SW480 (cell line): ENCODE measurements at places on chromosomes 16 and 17.

GRCh38 chr17:55305321-55306087 lies 40.7 kb downstream of the HLF start:
- DNase-seq: no peak

DNA sequence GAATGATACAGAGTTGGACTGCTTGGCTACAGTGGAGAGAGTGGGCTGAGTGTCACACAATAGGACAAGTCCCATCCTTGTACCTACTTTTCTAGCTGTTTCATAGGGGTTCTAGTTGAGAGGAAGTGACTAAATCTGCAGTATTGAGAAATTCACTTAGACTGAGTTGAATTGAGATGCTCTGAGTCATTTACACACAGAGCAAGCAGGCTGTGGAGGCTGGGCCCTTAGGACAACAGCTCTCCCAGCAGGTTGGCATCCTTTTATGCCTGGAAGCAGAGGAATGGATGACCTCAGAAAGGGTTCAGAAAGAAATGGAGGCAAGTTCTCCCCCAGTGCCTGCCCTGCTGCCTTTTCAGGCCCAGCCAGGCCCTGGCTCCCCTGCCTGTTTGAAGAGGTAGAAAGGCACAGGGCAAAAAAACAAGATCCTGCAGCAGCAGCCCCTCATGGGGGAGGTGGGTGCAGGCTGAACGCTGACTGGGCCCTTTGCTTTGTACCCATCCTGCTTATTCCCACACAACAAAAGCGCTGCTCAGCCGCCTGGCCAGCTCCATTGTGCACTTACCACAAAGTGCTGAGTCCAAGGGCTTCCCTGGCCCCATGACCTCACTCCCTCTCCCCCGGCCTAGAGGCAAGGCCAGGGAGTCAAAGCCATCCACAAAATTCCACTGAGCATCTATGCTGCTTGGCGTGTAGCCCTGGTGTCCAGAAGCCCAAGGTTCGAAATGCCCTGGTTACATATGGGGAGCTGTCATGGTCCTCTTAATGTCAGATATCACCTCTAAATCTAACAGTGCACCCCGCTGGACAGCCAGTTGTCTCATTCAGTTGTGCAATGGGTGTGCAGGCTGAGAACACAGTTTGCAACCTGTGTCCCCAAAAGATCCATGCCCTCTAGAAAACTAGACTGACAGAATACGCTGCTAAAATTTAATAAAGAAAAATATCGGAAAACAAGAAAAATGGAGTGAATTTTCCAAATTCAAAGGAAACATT lies 5.4 kb upstream of the CRYBA1 start:
- DNase-seq: peak; percentile 79

DNA sequence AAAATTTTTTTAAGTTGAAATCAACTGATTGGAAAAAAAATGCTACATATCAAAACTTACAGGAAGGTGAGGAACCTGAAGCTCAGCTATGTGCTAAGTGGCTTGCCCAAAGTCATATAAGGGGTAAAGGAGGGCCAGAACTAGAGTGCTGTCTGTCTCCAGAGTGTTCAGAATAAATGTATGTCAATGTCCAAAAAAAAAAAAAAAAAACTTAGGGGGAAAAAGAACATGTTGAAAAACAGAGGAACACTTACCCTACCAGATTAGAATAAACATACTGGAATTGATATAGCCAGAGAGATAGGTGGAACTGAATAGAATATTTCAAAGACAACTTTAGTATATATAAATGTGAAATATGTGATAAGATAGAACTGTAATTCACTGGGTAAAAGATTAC lies 11.5 kb downstream of the DCAF7 start:
- no peak for DNase-seq

- DNase-seq: peak; percentile 93
Observed at GRCh38 chr17:68398691-68399637, 58.3 kb downstream of the WIPI1 start.

- no peak for DNase-seq
Observed at GRCh38 chr17:49748223-49748622, 15.7 kb downstream of the FAM117A start.

DNA sequence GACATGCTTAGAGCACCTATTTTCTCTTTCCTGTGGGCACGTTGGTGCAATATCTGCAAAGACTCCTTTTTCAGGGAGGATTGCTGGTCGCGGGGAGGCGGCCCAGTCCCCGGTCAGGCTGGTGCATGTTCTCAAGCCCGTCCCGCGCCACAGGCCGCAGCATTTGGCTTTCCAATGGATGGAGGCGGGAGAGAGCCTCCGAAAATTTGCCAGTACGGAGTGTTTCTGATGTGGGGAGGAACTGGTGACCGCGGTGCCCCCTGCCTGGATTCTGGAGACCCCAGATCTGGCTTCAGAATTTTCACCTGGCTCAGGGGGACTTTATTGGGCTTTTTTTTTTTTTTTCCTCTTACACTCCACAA lies 2.3 kb downstream of the CMIP start:
- DNase-seq: no peak

- no peak for DNase-seq
Observed at GRCh38 chr17:64327201-64327930, 63.3 kb downstream of the PECAM1 start.

DNA sequence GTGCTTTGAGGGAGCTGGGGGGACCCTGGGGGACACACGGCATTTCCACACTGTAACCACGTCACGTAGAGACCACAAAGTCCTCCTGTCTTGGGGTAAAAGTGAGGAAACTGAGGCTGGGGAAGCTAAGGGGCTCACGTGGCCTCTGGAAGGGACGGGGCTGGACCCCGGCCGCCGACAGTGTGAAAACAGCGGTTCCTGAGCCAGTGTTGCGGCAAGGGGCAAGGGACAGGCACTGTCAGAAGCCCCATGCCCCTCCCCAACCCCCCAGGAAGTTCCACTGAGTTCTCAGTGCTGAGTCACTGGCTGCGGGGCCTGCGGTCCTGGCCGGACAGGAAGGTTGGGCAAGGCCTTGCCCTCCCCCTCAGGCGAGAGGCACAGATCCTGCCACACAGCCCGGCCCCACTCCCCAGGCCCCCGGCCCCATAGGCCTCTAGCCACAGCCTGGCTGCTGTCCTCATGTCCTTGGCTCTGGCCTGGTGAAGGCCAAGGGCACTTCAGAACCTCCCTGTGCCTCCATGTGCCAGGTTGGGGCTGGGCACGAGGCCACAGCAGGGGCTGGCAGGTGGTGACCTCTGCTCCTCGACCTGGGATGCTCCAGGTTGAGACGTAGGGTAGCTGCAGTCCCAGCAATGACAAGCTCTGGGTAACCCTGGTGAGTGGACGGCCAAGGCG lies 5.0 kb upstream of the CCDC57 start:
- peak; percentile 85 for DNase-seq

- DNase-seq: no peak
Observed at GRCh38 chr17:36470499-36470898, 16.0 kb upstream of the ZNHIT3 start.

DNA sequence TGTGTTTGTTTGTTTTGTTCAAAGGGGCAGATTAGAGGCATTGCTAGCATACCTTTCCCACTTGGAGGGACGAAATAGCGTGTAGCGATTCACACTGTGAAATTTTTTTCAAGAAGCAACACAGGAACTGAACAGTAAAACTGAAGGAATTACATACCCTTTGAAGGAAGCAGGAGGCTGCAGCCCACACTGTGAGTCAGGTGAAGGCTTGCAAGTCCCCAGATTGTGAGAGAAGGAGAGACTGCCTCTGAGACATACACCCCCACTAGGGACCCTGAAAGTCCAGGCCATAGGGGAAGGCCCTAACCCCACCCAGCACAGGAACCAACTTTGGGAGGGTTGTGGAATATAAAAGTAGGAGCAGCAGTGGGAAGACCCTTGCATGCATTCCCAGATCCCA lies 69.6 kb upstream of the HS3ST3A1 start:
- no peak for DNase-seq

DNA sequence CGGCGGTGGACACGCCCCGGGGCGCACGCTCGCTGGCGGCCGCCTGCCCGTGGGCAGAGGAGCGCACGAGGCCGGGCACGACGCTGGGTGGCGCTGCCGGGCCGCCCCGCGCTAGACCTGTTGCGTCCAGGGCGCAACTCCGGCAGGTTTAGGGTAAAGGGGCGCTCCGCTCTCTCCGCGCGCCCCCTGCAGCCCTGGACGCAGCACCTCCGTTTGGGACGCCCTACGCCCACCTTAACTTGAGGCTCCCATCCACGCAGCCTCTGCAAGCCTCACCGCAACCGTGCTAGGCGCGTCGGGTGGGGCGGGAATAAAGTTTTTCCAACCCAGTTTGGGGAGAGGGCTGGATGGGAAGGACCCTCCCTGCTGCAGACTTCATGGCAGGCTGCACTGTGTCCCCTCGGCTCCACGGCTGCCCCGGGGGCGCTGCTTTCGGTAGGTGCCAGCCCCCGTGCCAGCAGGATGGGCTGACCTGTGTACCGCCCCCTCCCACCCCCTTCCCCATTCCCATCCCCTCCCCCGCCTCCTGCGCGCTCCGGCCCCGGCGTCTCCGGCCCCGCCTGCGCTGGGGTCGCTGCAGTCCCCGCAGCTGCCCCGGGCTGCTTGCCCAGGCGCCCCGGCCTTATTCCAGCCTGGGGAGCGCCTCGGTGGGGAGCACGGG lies at the start of gene SYT17:
Gene SYT17 (plus strand): TSS at position 531 of the 661 bp plus-strand sequence. CDS start 407 bp downstream, outside the sequence.
- DNase-seq: peak; percentile 79

DNA sequence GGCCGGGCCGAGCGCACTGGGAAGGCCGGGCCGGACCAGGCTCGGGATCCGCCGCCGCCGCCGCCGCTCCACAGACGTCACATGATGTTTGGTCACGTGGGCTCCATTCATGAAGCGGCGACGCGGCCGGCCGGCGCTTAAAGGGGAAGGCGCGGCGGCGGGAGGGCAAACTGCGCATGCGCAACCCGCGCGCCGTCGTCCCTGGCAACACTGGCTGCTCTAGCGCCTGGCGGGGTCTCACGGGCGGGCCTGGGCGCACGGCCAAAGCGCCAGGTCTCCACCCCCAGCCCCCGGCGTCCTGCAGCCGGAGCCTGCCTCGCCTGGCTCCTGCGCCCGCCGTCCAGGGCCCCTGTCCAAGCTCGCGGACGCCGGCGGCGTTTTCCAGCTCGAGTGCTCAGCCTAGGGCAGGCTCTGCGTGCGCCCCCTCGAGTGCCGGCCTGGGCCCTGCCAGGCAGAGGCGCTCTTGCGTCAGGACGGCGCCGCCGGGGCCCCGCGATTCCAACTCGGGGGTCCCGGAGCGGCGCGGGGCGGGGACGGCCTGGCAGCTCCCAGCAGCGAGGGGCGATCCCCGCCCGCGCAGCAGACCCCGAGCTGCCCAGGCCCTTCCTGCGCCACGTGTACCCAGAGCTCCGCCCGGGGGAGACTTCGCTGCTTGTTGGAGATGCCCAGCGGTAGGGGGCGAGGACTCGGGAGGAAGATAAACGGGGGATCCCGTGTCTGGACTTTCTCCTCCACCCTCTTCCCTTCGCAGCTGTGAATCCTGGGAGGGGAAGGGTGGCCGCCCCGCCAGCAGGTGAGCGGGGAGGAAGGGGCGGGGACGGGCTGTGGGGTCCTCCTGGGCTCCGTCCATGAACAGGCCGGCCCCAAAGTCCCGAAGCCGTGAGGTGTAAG lies at the start of gene MAFG:
Gene MAFG (minus strand): TSS at position 83 of the 891 bp plus-strand sequence. CDS start 4,550 bp downstream, outside the sequence.
- DNase-seq: peak; percentile 88

- DNase-seq: no peak
Observed at GRCh38 chr17:10802496-10803284, 1.2 kb downstream of the TMEM238L start.

DNA sequence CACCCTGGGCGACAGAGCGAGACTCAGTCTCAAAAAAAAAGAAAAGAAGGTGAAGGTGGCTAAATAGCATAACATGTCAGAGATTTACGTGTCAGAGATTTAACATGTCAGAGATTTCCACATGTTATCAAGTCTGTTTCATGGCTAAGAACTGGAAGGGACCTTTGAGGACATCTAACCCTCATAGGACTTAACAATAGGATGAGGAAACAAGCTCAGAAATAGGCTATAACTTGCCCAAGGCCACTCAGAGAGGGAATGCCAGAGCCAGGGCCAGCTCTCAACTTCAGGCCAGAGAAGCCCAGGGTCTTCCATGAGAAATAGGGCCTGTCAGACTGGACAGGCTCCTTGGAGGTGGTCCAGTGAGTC lies 26.8 kb upstream of the ZNF629 start:
- DNase-seq: no peak

- DNase-seq: no peak
Observed at GRCh38 chr16:79334127-79334526, 266.4 kb downstream of the MAF start.

DNA sequence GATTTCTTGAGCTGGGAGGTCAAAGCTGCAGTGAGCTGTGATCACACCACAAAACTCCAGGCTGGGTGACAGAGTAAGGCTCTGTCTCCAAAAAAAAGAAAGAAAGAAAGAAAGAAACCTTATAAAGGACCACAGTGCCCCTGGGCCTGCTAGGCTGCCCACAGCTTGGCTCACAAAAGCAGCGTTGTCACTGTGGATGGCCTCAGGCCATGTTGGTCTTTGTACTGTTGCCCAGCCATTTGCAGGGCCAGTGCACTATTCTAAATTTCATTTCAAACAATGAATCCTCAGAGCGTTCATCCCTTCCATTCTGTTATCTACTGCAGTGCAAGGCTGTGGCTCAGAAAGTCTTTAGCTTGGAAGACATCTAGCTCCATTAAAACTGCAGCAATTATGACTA lies 208.4 kb downstream of the SLC39A11 start:
- no peak for DNase-seq

- DNase-seq: peak; percentile 21
Observed at GRCh38 chr16:56281249-56281805, 90.0 kb downstream of the GNAO1 start.

DNA sequence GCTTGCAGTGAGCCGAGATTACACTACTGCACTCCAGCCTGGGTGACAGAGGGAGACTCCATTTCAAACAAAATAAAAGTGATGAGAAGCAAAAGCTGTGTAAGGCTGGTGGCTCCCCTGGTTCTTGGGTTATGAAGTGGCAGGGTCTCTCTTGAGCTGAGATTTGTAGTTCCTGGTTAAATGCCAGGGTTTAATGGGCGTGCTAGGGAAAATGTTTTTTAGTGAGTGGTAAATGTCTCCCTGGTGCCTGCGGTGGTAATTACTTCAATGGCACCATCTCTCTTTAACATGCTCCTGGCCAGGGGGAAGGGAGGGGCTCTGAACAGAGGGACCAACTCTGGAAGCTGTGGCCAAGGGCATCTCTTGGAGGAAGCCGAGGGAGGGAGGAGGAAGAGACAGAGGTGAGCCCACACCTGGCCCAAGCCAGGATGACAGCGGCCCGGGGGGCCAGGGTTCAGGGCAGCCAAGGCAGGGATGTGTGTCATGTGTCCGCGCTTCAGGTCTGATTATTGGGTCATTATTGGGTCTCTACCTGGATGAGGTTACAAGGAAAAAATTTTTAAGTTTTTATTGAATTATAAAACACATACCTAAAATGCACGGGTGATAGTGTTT lies 17.8 kb upstream of the RPL38 start:
- no peak for DNase-seq

DNA sequence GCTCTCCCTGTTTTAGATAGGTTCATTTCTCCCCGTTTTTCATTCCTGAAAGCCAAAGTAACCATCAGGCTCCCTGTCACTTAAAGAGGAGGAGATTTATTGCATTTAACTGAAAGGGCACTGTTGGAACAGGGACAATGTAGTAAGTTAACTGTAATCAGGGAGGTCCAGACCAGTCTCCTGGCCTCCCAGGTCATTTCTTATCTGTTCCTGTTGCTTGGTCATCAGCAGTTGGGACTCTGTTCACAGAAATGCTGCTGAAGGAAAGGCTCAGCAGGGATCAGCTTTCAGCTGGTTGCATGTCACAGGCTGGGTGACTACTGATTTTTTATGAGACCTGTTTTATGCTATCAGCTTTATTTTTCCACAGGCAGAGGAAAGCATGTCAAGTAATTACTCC lies 622.6 kb upstream of the GOT2 start:
- no peak for DNase-seq

- no peak for DNase-seq
Observed at GRCh38 chr16:47072158-47072557, 71.6 kb downstream of the NETO2 start.
